ENCODE measurements at places on chromosomes 7 and 10. TPM values are rescaled to one million over a fixed set of nuclear protein-coding genes. Genes with fewer than 3 reads are reported as not detected.
A peak's percentile ranks its signal among the peaks of the same experiment; 100 is the strongest.

The EPHB6 gene
- total RNA-seq, result 1.2 TPM

The CYP2C18 gene
- total RNA-seq, result 51.5 TPM

GRCh38 chr7:44284216-44284615 lies 41.2 kb downstream of the CAMK2B start:
- no peak for DNase-seq

- DNase-seq, result no peak
Measured at GRCh38 chr10:129730272-129730992, 233.6 kb downstream of the EBF3 start.

GRCh38 chr10:127300868-127301321 lies 104.5 kb upstream of the INSYN2A start:
- no peak for DNase-seq

GRCh38 chr7:2199528-2199927 lies 33.2 kb downstream of the MAD1L1 start:
- peak; percentile 20 for DNase-seq

DNA sequence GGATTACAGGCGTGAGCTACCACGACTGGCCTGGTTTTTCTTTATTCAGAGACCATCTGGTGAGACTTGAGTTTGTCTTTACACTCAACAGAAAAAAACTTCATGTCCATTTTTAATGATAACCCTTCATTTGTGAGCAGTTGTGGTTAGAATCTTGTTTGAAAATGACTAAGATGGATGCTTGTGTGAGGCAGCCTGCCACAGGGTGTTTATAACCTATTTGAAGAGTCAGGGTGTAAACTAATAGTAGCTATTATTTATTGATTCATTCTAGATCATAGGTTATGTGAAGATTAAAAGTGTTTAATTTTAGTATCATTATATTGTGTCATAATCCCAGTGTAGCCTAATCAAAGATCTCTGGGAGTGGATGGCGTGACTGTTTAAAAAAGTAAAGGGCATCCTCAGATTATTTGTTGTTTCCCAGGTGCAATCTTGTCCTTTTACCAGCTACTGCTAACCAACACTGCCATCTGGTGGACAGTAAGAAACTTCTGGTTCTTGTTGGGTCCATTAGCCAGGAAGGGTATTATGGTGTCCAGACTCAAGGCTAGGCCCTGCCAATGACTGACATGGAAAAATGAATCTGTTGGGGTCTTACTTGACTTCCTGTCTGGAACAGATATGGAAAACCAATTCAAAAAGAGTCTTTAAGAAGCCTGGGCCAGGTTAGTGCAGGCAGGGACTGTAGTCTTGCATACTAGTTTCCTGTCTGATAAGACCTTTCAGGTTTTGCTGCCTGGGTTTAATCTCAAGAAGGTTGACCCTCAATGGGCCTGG lies 24.9 kb downstream of the NRBF2 start:
- DNase-seq, result no peak
